NCI-H345 (cell line): ENCODE measurements at places on chromosomes 1 and 21.

DNA sequence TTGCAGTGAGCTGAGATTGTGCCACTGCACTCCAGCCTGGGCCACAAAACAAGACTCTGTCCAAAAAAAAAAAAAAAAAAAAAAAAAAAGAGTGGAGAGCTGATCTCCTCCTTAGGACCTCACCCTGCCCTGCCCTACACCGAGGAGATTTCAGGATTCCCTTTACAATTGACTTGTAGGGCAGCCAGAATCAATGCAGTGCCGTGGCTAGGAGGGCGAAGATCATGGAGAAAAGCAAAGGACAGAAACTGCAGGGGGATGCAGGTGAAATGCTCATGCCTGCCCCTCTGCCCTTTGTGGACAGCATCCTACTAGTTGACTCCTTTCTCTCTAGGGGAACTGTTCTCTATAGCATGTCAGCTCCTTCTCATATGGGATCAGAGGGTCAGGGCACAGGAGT is 9.6 kb downstream of the FHAD1 start:
- no peak for DNase-seq

DNA sequence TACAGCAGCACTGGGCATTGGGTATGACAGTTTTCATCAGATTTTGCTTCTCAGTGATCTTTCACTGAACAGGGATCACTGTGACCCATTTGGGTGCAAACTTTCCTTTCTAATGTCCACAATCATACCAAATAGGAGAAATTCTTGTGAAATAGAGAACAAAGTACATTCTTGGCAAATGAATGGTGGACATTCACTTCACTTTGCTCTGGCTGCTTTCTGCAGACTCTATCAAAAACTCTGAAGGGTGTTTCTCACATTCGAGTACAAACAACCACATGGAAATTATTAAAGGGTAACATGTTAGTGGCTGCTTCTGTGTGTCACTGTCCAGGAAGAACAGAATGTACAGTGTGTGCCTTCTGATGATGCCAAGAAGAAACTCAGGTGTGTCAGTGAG is 61.9 kb upstream of the ADAM30 start:
- no peak for DNase-seq

DNA sequence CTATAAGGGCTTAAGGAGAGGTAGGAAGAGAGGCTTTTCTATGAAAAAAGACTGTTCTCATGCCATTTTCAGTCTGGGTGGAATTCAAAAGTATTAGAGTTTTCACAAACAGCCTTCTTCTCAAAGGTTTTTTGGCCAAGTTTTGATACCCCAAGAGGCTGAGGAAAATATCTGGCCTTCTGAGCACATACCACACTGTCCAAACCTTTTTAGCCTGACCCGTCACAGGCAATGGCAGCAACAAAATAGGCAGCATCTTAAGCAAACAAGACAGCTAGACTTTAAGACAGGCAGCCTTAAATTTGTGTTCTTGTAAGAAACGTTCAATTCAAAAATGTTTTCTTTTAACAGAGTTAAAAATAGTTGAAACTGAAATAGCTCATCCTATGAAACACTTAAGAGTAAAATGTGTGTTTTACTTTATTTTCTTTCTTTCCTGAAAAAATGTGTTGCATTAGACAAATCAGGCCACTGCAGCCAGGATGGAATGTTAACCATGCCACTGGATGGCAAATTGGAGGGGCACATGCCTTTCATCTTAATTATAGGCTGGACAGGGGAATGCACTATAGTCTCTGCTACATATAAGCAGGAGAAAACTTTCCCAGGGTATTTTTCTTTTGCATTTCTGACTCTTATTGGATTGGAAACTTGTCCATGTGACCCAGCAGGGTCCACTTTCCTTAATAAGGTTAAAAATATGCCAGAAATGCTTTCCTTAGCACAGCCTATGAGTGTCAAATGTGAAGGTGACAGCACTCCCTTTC is 315.0 kb downstream of the TGFB2 start:
- no peak for DNase-seq

- no peak for DNase-seq
Observed at GRCh38 chr1:56080123-56080522, 499.2 kb downstream of the PLPP3 start.

- DNase-seq: no peak
Observed at GRCh38 chr1:31414980-31415370, 2.0 kb downstream of the SERINC2 start.

- no peak for DNase-seq
Observed at GRCh38 chr21:22346576-22346975, 1348.4 kb downstream of the NCAM2 start.

- no peak for DNase-seq
Observed at GRCh38 chr1:246809473-246809872, 85.3 kb downstream of the SCCPDH start.

GRCh38 chr1:222995620-222996309 is 147.3 kb downstream of the TLR5 start:
- DNase-seq: no peak

- no peak for DNase-seq
Observed at GRCh38 chr1:69451196-69451595, 116.5 kb upstream of the LRRC7 start.

- no peak for DNase-seq
Observed at GRCh38 chr21:29114765-29115500, 15.5 kb upstream of the MAP3K7CL start.

DNA sequence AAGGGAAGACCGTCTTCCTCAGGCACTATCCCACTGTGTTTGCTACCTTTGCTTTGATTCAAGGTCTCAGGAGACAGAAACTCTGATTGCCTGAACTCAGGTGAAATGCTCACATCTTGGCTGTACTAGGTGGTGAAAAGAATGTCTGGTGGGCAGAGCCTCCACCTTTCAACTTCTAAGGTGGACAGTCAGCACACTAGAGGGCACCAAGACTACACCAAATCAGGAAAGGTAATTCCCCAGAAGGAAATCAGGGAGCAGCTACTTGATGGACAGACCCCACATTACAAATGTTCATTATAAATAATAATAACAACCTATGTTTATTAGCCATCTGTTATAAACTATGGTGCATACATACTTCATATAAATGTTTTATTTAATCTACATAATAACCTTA is 220.9 kb downstream of the ATG4C start:
- no peak for DNase-seq

- no peak for DNase-seq
Observed at GRCh38 chr1:61125895-61126294, 43.5 kb downstream of the NFIA start.

DNA sequence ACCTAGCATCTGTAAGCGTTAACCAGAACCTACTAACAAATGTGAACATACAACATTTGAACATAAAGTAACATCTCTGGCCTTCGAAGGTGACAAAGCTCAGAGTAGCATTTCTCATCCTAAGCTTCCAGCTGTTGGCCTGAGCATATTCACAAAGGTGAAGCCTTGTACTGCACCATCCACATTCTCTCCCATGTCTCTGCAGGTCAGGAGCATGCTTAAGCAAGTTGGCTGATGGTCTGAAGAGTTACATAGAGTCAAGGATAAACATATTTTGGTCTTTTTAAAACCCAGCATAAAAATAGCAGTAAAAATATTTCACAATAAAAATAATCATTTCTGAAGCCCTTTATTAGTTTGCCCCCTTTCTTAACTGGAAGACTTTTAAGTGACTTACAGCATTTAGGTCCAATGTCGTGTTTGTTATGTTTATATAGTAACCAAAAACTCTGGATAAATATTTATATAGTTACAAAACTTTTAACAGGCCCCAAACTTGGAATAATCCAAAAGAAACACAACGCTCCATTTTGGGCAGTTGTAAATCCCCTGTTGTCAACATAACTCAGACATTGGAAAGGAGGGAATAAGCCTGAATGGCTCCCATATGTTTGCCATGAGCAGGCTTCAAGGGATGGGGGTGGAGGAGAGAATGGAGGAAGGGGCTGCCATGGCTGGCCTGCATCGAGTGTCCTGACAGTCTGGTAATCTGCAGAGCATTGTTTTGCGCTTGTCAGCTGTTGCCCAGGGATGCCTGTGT is 42.8 kb upstream of the ENAH start:
- no peak for DNase-seq

DNA sequence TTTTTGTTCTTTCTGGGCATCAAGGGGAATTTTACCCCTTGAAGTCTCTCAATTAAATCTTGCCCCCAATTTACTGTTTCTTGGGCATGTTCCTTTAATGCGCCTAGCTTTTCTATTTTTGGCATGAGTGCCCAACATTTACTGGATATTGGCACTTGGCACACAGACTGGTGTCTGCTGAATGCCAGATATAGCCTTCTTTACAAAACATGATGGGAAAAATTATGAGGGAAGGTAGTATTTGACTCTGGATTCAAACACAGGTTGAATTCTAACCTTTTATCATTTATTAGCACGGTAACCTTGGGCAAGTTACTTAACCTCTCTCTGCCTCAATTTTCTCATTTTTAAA is 88.3 kb upstream of the GPR52 start:
- no peak for DNase-seq

DNA sequence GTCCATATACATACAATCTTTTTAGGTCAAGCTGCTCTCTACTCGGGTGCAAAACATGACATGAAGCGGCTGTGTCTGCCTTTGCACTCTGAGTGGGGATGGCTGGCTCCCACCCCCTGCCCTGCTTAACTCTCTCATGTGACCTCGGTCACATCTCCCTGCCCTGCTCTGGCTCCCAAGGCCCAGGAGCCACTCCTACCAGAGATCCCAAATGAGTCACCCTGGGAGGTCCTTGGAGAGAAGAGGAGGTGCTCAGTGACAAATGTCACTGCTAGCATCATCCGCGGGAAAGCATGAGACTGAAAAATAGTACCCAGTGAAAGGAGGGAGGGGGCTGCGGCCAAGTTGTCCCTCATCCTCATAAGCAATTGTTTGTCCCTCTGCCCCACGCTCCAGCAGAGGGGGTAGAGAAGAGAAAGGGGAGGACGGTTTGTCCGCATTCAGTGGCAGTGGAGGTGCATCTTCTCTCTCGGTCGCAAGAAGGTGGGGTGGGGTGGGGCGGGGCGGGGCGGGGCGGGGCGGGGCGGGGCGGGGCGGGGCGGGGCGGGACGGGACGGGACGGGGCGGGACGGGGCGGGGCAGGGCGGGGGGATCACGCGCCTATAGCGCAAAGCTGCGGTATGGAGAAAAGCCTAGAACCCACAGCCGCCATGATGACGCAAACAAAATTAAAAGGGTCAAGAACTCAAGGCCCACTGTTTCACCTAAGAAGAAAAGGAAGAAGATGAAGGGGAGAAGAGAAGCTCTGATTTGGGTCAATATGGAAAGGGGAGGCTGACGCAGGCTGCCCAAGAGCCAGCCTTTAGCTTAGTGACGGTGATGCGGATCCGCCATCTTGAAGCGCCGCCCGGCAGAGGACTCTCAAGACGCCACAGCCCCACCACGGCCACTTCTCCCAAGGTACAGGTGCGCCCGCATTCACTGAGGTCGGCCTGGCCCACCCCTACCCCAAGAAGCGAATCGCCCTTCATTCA is 66.2 kb downstream of the CD46 start:
- DNase-seq: no peak

DNA sequence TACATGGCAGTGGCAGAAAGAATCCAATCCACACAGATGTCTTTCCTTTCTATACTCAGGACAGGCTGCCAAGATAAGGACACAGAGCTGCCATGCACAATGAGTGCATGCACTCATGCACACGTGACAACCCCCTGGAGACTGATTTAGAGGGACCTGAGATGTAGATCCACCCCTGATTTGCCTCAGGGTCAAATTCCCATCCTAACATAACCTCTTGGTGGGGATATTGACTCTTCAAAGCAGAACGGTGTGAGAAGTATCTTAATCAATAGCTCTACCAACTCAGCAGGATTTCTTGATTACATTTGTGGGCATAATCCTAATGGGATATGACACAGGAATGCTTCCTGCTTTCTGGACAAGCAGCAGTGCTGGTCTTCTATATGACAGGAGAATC is 125.2 kb upstream of the DSCAM start:
- DNase-seq: no peak

DNA sequence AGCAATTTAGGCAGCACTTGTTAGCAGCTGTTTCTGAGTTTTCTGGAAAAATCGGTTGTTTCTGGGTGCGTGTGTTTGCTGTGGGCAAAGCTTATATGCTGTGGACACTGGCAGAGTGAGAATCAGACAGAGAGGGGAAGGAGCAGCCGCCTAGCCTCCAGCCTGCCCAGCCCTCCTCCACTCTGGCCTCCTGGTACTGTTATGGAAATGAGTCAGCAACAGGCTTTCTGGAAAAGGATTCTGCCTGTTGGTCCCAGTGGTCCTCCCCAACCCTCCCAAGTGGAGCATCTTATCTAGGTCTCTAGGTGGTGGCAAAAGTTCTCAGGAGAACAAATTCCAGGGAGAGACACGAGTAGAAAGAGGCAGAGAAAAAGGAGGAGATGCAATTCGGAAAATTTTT is 42.2 kb upstream of the GOLT1A start:
- DNase-seq: no peak

- peak; percentile 89 for DNase-seq
Observed at GRCh38 chr1:150066838-150067183, 765 bp upstream of the VPS45 start.

GRCh38 chr1:16971341-16972188 is 8.9 kb downstream of the MFAP2 start:
- peak; percentile 90 for DNase-seq

DNA sequence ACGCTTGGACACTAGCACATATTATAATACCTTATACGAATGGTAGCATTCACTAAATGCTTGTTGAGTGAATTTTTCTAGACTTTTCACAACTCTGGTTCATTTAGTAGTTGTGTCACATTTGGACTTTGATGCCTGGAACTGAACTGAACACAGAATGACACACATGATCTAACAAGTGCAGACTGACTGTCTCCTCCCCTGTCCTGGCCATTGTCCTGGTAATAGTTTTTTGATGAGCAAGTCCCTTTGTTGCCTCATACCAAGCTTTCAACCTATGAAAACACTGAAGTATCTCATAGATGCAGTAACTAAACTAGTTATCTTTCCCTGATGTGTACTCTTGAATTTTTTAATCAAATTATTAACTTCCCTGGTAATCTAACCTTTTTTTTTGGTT is 66.4 kb downstream of the LRRC8D start:
- no peak for DNase-seq

DNA sequence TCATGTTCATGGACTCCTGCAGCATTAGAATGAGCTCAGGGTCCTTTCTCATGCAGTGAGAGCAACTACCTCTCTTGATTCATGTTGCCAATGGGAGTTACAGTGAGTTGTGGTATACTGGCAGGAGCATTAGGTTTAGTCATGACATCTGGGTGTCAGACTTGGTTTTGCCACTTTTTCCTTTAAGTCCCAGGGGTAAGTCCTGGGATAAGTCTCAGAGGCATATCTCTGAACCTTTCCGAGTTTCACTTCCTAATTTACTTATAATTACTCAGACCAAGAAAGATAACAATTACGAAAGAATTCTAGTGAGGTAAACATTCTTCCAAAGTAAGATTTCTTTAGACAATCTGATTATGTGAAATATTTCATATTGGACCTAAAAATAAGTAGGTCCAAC is 606.0 kb downstream of the SMYD3 start:
- DNase-seq: no peak

- no peak for DNase-seq
Observed at GRCh38 chr1:42086146-42086545, 67.1 kb upstream of the GUCA2B start.
